ENCODE measurements at places on chromosomes 7 and 10. TPM values are rescaled to one million over a fixed set of nuclear protein-coding genes. Genes with fewer than 3 reads are reported as not detected.

TBX20 gene
- polyA plus RNA-seq, result not detected

MDFIC gene
- polyA plus RNA-seq, result 99.9 TPM

HMX3 gene
- not detected for polyA plus RNA-seq

- DNase-seq, result no peak
Observed at GRCh38 chr10:1003884-1004670, 15.8 kb downstream of the GTPBP4 start.

CAPZA2 gene
- 235 TPM for polyA plus RNA-seq

GRCh38 chr10:80421707-80422536 lies 13.6 kb downstream of the PRXL2A start:
- DNase-seq, result no peak

- DNase-seq, result no peak
Observed at GRCh38 chr7:104136561-104136960, 71.3 kb downstream of the ORC5 start.

EMX2 gene
- polyA plus RNA-seq, result not detected

DNA sequence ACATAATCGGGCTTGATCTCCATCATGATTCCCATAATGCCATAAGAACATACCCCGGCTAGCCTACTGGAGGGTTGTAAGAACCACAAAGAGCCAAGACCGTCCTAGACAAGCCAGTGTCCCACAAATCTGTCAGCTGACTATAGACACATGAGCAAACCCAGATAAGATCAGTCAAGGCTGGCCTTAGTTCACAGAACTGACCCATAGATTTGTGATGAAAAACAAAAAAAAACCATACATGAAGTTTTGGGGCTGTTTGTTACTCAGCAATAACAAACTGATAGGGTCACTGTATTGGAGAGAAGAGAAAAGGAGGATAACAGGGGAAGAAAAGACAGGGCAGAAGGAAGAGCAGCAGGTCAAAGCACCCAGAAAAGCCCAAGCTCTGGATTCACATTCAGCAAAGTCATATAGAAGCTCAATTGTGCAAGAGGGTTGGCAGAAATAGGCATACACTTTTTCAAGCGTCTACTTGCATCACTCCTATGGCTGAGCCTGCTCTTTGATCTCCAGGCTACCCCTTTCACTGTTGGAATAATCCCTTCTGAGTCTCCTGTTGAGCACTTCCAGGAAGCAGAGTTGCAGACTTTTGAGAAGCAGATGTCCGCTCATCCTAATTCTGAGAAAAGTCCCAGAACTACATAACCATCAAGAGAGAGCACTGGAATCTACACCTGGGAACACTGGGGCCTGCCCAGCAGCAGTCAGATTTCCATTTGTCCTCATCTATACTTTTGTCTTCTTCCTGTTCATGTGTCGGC lies 122.0 kb upstream of the HABP2 start:
- no peak for DNase-seq
